ENCODE measurements at places on chromosomes 6 and 20.

- no peak for DNase-seq
Measured at GRCh38 chr6:83199863-83200225, 6.7 kb downstream of the RWDD2A start.

DNA sequence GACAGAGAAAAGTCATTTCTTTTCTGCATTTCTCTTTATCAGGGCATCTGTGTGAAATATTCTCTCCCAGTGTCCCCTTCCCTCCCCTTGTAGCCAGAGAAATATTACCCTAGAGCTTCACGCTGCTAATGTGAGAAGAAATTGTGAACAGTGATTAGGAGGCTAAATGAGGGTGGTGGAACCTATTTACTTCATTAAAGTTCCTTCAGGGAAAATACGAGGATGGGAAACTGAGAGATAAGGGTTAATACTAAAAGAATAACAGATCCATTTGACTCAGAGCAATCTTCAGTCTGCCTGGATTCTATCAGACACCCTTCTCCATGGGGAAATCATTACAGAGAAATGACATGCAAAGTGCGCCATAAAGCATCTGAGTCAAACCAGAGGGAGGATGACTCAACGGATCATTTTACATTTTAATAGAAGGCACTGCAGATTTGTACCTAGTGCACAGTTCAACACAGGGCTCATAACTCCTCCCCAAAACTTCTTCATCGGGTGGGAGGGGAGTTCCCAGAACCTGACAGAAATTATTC lies 131.3 kb downstream of the GJA10 start:
- DNase-seq = no peak

DNA sequence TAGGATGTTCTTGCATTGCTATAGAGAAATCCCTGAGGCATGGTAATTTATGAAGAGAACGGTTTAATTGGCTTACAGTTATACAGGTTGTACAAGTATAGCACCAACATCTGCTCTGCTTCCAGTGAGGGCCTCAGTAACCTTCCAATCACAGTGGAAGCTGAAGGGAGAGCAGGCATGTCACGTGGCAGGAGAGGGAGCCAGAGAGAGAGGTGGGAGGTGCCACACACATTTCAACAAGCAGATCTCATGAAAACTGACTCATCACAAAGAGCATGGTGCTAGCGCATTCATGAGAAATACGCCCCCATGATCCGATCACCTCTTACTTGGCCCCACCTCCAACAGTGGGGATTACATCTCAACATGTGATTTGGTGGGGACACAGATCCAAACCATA lies 871.2 kb downstream of the TFAP2A start:
- DNase-seq = no peak

GRCh38 chr20:24987244-24987643 lies 5.3 kb downstream of the APMAP start:
- DNase-seq = no peak

DNA sequence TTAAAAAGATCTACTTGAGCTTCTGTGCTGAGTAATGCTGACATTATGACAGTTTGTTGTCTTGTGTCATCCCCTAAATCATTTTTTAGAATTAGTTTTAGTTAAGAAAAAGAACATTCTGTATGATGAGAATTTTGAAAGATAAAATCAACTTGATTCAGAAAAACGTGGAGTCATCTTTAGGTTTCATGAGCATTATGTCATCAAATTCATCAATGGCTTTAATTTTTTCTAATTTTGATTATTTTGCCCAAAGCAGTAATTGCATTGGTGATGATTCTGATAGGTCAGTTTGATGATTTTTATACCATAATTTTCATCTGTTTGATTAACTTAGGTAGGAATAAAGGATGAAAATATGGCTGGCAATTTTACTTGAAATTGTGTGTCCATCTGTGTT lies 26.6 kb upstream of the ADGRF4 start:
- DNase-seq = no peak

DNA sequence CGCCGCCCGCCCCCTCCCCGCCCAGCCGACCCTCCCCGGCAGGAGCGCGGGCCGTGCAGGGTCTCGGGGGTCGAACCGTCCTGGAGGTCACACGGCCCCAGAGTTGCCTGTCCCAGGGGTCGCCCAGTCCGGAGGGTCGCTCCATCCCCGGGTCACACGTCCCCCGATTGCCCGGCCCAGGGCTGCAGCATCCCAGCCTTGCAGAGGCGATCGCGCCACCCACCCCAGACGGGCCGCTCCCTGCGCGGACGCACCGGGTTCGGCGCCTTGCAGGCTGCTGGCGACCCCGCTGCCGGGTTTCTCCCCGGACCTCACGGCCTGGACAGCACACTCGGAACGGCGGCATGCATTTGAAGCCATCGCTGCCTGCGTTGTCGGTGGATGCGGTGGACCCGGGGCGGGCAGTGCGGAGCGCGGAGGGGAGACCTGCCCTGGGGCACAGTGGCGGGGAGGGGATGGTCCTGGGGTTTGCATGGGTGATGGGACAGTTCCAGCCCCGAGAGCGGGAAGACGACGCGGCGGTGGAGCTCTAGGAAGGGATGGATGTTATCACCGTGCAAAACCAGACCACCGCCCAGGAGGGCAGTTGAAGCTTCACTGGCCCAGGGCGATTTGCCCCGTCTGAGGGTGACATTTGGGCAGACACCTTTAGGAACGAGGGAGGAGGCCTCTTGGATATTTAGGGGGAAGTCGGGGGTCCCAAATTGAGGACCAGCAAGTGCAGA lies 22.7 kb upstream of the FRMD1 start:
- no peak for DNase-seq

GRCh38 chr20:62183426-62184142 lies 756 bp downstream of the MTG2 start:
- no peak for DNase-seq

- no peak for DNase-seq
Measured at GRCh38 chr6:19844689-19845088, 7.5 kb downstream of the ID4 start.

DNA sequence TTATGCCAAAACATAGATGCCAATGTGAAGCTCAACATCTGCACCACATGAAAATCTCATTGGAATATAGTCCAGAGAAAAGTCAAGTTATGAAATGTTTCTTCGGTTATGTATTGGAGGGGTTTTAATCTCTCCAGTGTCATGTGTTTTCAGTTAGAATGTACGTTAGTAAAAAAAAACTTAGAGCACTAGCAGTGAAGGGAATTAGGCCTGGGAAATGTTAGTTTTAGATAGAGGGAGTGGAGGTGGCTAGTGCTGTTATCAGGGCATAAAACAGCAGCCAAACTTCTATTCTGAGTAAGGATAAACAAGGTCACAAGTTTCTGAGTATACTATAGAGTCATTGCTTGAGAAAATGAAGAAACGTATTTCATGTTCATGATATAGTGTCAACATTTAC lies 42.9 kb downstream of the HDGFL1 start:
- no peak for DNase-seq

GRCh38 chr6:163720460-163721235 lies 306.1 kb downstream of the QKI start:
- no peak for DNase-seq

GRCh38 chr6:133441491-133441890 lies 200.3 kb downstream of the EYA4 start:
- DNase-seq = no peak

DNA sequence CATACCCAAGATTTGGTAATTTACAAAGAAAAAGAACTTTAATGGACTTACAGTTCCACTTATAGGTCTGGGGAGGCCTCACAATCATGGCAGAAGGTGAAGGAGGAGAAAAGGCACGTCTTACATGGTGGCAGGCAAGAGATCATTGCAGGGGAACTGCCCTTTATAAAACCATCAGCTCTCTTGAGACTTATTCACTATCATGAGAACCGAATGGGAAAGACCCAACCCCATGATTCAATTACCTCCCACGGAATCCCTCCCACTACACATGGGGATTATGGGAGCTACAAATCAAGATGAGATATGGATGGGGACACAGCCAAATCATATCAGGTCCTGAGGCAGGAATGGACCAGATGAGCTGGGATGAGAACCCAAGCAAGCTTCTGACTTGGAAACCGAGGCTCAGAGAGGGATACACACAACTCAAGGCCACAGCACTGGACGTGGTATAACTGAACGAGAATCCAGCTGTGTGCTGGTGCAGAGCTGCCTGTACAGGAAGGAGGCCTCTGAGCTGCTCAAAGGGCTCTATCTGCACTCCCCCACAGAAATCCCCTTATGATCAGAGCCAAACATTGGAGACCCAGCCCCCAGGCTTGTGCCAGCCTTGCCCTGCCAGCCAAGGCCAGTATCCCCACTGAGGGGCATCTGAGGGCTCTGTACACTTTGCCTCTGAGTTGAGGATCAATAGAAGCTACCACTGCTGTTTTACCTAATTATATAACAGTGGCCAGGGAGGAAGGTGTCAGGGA lies 137.8 kb downstream of the CEBPB start:
- no peak for DNase-seq

DNA sequence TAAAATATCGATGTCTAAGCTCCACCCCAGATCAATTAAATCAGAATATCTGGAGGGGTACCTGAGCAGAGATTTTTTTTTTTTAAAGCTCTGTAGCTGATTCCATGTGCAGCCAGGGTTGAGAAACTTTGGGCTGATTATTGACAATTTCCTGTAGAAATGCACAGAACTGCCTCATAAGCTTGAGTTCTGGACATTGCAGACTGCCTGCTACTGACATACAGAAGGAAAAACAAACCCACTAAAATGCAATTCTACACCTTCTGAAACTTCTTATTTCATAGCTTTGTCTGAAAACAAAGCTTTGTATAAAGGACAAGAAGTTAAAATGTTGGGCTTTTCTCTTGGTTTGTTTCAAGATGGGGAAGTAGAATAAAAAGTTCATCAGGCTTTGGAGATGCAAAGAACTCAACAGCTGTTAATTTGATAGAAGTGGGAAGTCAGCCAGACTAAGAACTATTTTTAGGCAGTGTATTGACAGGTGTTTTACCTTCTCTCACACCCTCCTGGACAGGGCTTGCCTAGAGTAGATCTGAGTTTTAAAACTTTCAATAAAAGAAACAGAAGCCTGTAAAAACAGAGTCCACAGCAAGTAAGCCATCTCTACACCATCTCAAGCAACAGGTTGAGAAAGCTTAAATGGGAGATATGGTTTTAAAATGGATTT lies 147.7 kb downstream of the KCNQ5 start:
- DNase-seq = no peak

- no peak for DNase-seq
Measured at GRCh38 chr6:137832110-137832509, 34.9 kb upstream of the TNFAIP3 start.
